Stimulated activated CD4-positive, alpha-beta T cell treated with anti-CD3 and anti-CD28 coated beads, TNF-alpha, amount 100 ng/mL, for 1 hour (primary cell): ENCODE measurements at places on chromosomes 5 and 9.

- DNase-seq, result no peak
Observed at GRCh38 chr5:159774476-159775031, 141.7 kb upstream of the ADRA1B start.

- no peak for DNase-seq
Observed at GRCh38 chr5:14223372-14223771, 80.2 kb downstream of the TRIO start.

DNA sequence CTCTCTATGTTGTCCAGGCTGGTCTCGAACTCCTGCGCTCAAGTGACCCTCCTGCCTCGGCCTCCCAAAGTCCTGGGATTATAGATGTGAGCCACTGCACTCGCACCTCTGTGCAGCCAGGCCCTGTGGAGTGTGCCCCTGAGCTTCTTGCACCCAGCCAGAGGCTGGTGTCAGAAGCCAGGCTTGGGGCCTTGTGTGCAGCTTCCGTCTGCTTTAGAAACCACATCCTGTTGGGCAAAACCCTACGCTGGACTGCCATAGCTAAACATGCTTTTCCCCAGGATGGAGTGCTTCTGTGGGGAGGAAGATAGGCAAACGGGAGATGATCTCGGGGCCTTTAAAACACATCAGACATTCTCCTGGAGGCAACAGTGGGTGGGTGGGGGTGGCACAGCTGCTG is 40.1 kb downstream of the PRRT1B start:
- DNase-seq, result peak; percentile 30

DNA sequence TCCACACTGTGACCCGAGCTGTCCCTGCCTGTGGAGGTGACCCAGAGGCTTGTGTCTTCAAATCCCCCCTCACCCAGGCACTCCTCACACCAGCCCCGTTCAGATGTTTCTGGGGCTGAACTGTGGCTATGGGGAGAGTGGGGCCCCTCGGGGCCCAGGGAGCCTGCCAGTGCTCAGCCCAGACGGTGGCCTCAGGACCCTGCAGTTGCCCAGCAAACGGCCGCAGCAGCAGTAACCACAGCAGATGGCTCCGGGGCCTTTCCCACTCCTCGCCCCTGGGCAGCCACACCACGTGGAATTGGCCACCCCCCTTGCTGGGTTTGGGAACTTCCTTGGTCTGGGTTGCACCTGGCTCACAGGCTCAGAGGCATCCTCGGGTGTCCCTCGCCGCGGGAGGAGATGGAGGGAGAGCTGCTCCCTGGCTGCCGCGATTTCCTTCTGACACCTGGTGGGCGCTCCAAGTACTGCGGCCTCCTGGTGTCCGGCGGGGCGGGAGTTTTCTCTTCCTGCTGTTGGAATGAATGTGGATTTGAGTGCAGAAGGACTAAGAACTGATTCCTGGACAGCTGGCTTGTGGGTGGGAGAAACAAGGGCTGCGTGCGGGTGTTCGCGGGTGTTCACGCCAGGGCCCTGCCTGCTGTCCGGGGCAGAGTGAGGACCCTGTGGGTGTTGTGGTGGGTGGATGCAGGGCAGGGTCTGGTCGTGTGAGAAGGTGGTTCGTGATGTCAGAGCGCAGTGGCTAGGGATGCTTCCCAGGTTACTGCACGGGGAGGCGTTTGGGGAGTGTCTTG is 97.5 kb downstream of the COL5A1 start:
- DNase-seq, result no peak

- DNase-seq, result no peak
Observed at GRCh38 chr9:127808347-127809001, 5.8 kb downstream of the FPGS start.

DNA sequence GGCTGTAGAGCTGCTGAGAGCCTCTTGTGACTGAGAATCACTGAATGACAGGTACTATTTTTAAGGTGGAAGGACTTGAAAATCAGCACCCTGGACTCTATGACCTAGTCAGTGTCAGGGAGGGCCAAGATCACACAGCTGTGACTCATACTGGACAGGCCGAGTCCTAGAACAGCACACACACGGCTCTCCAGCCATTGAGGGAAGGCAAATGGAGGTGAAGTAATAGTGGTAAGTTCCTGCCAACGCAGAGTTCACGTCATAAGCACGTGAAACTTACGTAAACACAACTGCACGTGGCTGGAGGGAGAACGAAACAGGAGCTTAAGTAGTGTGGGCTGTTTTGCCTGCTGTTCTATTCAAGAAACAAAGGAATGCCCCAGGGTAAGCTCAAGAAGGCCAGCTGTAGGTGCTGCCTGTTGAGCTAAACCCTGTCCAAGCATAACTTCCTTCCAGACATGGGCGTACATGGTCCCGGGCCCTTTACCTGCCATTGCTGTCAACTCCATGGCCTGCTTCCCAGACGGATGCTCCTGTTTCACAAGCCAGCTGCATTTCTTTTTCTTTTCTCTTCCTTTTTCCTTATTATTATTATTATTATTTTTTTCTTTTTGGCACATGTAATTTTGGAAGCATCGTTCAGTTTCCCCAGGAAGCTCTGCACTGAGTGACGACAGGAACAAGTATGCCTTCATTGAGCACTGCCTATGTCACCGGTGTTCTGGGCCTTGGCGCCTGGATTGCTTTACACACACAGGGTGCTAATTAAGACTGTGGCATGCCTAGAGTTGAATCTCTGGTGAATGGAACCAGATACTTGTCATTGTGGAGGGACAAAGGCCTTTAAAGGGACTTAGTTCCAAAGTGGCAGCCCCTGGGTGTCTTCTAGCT is 10.2 kb upstream of the LCP2 start:
- DNase-seq, result no peak

DNA sequence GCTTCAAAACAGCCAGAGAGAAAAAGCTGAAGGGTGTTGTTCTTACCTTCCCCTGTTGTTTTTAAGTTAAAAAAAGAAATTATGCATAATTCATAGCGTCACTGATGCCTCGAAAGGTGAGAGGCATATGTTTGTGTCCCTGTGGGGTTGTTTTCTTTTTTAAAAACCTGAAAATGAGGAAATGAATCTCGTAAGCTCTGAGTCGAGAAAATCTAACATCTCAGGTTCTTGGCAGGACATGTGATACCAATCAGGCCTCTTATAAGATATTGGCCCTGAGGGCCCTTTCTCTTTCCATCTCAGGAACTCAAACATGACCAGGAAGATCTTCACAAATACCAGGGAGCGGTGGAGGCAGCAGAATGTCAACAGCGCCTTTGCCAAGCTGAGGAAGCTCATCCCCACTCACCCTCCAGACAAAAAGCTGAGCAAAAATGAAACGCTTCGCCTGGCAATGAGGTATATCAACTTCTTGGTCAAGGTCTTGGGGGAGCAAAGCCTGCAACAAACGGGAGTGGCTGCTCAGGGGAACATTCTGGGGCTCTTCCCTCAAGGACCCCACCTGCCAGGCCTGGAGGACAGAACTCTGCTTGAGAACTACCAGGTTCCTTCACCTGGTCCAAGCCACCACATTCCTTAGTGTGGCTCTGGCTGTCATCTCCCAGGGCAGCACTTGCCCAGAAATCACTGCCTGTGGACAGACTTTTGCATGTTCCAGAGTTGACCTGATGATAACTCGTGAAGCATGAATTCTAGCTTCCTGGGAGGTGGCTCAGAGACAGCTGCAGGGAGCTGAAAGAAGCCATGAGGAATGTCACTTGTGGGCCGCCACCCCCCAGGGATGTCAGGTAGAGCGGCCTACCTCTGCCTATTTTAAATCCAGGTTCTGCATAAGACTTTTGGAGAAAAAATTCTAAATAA is at the start of gene TAL2:
TAL2 (plus strand) TSS at position 274 of the 921 bp plus-strand sequence; CDS start at position 314, 40 bp downstream.
- DNase-seq, result no peak

GRCh38 chr9:137301081-137301947 is 757 bp downstream of the NRARP start:
- DNase-seq, result no peak

GRCh38 chr9:22413884-22414283 is 32.7 kb upstream of the DMRTA1 start:
- no peak for DNase-seq

GRCh38 chr5:72478684-72479083 is 28.5 kb downstream of the ZNF366 start:
- DNase-seq, result no peak

- no peak for DNase-seq
Observed at GRCh38 chr5:81125959-81126358, 107.2 kb upstream of the CKMT2 start.

GRCh38 chr5:168193493-168194250 is 97.8 kb upstream of the WWC1 start:
- no peak for DNase-seq

DNA sequence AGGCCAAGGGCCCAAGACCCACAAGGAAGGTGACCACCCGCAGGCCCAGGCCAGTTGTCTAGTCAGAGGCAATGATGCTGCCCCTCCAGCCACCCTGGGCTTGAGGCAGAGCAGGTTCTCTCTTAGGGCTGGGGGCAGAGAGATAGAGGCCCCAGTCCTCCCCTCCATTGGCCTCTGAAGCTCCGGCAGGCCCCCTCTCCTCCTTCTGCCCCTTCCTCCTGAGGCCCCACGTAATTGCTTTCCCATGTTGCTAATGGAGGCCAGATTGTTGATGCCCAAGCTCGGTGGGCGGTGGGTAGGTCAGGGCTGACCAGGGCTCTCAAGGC is 26.6 kb upstream of the ENHO start:
- no peak for DNase-seq

DNA sequence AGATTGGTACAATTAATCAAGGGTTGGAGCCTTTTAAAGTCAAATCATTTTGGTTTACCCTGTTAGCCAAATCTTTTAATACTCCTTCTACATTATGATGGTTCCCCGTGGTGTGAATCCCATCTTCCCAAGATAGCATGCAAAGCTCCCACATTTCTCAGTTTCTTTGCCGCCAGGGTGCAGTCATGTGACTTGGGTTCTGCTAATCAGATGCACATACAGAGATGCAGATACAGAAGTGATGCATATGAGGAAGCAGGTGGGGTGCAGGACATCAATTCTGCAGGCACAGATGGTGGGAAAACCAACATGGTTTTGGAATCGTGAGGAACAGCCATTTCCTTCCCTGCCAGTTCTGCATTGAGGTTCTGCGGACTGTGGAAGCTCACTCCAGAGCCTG is 8.4 kb upstream of the MAST4 start:
- DNase-seq, result no peak

DNA sequence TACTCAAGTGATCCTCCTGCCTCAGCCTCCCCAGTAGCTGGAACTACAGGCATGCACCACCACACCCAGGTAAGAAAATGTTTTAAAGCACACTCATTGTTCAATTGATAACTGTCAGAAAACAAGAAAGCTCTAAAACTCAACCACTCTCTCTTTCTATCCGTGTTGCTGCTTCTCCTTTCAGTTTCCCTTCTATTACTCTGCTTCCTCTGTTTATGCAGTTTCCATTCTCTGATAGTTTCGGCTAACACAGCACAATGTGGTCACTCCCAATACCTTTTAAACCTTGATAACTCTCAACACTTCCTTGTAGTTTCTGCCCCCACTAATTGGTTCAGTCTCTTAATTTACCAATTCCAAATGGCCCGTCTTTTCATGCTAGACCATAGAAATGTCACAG is 59.2 kb upstream of the NR4A3 start:
- DNase-seq, result no peak

DNA sequence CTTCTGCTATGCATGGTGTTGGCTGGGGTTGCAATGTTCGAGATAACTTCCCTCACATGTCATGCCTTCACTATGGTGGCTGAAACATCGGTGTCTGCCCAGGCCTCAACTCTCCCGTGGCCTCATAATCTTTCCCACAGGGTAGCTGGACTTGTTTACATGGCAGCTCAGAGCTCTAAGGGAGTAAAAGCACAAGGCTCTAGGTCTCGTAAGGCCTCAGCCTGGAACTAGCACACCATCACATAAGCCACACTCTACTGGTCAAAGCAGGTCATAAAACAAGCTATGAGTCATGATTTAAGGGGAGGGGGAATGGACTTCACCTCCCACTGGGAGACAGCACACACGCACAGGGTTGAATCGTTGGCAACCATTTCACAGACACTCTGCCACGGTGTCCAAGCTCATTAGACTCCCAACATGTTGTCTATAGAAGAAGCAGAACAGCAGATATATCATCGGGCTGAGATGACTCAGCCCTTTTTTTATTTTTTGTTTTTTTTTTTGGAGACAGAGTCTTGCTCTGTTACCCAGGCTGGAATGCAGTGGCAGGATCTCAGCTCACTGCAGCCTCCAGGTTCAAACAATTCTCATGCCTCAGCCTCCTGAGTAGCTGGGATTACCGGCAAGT is 66.8 kb upstream of the IL17B start:
- no peak for DNase-seq

GRCh38 chr5:6773342-6774035 is 60.3 kb downstream of the TENT4A start:
- DNase-seq, result no peak

GRCh38 chr5:140342287-140342686 is 4.1 kb downstream of the HBEGF start:
- DNase-seq, result no peak

DNA sequence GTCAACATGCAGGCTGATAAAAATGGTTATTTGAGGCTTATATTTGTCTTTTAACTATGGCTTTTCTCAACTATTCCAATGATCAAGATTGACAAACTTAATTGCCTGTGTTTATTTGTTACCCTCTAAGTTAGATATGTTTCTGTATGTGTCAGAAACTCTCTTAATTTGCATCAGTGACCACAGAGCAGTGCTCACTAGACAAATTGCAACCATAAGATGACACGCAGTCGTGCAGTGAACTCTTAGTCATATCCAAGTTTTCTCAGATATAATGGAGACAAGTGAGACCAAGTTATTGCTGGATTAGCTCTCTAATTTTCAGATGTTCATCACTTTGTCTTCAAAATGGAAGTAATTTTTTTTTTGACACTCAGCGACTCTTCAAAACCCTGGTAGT is 342.2 kb upstream of the RFX3 start:
- no peak for DNase-seq

- no peak for DNase-seq
Observed at GRCh38 chr5:170805666-170806065, 22.1 kb downstream of the GABRP start.

DNA sequence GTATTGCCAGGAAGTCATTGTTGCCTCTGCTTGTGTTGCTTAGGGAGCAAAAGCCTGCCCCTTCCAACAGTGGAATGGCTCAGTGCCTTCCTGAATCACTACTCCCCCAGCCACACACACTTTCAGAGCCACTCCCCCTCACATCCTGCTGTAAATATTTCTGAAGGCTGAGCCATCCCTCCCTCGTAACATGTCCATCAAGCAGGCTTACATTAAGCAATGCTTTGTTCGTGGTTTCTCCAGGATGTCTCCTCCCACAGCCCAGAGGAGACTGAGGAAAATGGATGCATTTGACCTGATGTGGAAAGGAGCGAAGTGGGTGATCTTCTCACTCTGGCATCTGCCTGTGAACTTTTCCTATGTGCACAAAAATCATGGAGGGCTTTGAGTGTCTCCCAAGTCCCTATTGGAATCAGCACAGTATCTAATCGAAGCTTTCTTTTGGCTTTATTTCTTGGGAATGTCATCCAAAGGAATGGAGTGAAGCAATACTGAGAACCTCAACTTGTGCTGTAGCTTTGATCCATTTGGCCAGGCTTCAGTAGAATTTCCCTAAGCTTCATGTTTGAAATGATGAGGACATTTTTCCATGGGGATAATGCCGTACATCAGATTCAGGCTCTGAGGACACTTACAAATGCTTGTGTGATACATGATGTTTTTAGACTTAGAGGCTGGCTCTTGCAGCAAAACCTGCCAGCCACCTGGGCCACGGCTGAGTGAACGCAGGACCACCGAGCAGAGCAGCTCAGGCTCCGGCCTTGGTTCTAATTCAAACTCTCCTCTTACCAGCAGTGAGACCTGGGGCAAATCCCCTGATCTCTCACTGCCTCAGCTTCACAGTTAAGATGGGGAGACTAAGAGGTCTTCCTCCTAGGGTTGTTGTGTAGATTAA is 389.1 kb downstream of the ENC1 start:
- no peak for DNase-seq
